ENCODE measurements at places on chromosomes 11 and 22.

DNA sequence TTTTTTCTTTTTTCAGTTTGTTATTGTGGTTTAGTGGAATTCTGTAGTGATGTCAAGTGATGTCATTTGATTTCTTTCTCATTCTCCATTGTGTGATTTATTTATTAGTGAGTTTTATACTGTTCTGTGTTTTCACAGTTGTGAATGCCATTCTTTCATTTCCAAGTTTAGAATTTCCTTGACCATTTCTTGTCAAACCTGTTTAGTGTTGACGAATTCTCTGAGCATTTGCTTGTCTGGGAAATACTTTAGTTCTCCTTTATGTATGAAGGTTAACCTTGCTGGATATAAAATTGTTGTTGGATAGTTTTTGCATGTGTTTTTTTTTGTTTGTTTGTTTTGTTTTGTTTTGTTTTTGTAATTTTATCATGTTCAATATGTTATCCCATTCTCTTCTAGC lies 633.6 kb upstream of the FAT3 start:
- no peak for DNase-seq

DNA sequence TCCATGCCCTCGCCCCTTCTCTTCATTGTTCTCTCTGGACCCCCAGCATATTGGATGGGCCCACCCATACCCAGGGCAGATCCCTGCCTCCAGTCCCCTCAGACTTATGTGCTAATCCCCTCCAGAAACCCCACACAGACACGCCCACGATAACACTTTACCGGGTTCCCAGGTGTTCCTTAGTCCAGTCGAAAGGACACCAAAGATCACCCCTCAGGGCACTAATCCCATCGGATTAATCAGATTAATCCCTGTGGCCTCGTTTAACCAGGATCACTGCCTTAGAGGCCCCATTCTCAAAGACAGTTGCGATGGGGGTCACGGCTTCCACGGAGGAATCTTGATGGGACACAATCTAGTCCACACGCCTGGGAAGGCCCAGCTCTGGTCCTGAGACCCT lies 80.8 kb downstream of the SHANK2 start:
- DNase-seq, result no peak

- DNase-seq, result no peak
These were observed 141.3 kb upstream of the TTC12 start for GRCh38 chr11:113173126-113173525.

- no peak for DNase-seq
These were observed 3.2 kb downstream of the NELL1 start for GRCh38 chr11:20672575-20672974.

- peak; percentile 53 for DNase-seq
These were observed 801 bp upstream of the TXNRD2 start for GRCh38 chr22:19942157-19943081.

All from amygdala (tissue), 56 donors.